Activated CD8-positive, alpha-beta memory T cell treated with anti-CD3 and anti-CD28 coated beads for 4 hours (primary cell): ENCODE measurements at places on chromosomes 4 and X.

DNA sequence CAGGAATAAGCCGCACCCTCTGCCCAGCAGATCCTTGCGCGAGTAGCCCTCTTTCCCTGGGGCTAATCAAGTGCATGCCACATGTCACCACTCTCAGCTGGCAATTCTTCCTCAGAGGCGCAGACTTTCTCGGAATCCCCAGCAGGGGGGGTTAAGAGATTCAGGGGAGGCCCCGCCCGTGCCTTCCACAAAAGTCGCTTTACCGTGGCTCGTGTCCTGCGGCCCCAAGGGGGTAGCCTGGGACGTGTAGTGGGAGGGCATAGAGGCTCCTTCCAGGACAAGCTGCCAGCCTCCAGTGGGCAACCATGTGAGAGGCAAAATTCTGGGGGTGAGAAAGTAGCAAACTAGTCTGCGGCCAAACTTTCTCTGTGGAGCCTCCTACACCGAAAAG is 652 bp downstream of the SRPX start:
- no peak for DNase-seq

GRCh38 chrX:72306851-72307645 is 1.3 kb upstream of the CITED1 start:
- DNase-seq = no peak

DNA sequence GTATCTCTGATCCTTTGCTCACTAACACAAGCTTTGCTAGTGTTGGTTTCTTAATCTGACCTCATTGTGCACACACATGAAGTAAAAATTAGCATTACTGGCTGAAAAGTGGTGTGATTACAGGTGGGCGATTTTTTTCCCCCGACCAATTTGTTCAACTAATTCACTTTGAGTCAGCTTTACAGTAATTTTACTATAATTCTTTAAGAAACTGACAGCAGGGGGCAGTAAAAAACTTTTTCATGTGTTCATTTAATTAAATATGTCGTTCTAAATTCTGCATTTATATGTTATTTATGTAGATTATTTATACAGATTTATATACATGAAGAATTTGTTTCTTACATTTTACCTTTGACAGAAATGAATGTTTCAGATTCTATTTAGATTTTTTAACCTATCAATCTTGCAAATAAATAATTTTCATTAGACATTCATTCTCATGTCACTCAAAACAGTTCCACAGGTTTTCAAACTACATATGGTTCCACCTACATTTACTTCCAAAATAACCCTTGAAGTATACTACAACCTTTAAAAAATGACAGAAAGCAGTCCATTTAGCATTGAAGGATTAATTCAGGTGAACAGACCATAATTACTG is 17.5 kb downstream of the PALLD start:
- DNase-seq = no peak

DNA sequence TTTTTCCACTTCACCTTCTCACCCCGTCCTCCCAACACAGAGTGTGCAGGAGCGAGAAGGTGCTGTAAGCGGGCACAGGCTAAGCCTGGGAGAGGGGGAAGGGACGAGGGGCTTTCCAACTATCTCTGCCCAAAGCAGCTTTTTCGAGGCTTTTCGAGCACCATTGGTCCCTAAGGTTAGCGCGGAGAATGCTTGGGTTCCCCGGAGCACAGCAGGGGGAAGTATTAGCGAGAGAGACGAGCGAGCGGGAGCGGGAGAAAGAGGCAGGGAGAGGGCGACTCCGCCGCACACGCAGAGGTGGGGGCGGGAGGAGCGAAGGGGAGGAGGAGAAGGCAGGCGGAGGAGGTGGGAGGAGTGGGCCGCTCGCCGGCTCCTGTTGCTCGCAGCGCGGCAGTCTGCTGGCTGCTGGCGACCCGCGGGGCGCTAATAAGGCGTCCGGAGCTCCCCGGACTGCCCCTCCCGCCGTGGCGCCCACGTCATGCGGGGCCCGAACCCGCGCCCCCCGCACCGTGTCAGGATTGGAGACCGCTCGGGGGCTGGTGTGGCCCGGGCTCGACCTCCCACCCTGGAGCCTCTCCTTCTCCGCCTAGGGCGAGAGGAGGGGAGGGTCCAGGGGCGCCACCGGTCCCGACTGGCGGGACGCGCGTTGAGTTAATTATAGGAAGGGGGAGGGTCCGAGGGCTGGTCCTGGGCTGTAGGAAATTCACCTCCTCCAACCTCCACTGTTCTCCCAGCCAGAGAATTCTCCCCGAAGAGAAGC is at the start of gene ADAMTS3:
Gene ADAMTS3, minus strand, starts transcription at position 263 of the 760 bp plus-strand sequence. CDS start 459 bp downstream, outside the sequence.
- no peak for DNase-seq

GRCh38 chrX:632366-633042 is 1.9 kb downstream of the SHOX start:
- no peak for DNase-seq

- DNase-seq = no peak
Observed at GRCh38 chr4:3488820-3489219, 25.7 kb downstream of the DOK7 start.

DNA sequence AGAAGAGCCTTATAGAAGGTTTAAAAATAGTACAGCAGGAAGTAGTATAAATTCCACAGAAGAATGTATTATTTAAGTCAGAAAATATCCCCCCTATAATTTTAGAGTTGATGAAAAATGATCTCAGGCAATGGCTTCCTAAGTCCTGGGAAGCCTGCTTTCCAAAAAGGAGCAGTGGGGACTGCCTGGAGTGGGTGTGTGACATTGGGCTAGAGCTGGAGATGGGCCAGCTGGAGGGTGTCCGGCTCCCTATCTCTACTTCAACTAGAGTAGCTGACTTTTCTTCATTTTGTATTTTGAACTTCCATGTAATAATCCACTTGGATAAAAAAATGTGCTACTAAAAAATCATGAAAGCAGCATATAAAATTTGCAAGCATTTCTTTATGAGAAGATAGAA is 253.9 kb downstream of the ANK2 start:
- no peak for DNase-seq

DNA sequence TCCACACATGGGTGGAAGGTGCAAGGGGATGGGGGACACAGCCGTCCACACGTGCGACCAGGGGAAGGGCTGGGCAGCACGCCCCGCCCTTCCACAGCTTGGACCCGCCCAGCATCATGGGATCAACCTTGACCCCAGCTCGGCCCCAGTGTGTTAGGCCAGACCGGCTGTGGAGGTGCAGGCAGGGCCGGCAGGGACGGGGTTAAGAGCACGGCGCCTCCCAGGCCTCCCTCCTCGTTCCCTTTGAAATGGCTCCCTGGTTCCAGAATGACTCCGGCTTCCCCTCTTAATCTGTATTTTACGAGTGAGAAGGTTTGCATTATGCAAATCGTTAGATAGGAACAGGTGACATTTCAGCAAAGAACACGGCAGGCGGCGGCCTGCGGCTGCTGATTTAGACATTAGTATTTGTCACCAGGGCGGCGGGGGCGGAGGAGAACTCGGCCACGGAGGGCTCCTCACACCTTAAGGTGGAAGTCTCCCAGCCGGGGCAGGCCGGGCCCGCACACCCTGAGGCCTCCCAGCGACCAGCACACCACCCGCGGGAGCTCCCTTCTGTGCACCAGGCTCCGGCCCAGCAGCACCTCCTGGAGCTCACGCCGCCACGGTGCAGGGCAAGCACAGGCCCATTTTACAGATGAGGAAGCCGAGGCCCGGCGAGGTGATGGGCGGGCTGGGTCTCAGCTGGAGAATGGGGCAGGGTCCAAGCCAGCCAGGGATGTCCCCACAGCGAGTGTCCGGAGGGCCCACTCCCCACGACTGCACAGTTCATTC is 116.1 kb downstream of the FAM53A start:
- no peak for DNase-seq

GRCh38 chr4:47075919-47076318 is 44.6 kb downstream of the GABRB1 start:
- DNase-seq = no peak

DNA sequence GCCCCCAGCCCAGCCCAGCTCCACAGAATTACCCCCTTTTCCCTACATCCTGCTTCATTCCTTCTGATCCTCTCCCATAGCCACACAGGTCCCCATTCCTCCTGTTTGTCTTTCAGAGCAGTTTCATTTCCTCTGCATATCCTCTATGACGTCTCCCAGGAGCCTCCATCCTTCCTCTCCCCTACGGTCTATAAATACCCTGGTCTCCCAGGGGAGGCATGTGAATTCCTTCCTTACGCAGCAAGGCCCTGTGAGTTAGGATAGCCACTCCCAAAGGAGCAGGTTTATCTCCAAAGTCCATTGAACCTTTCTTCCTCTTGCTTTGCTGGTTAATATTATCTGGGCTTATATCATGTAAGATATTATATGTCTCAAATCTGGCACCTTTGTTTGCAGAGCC is 8.4 kb upstream of the APLN start:
- no peak for DNase-seq

GRCh38 chr4:112002248-112002661 is 143.0 kb upstream of the FAM241A start:
- DNase-seq = no peak

- no peak for DNase-seq
Observed at GRCh38 chrX:39734174-39734776, 363.5 kb downstream of the BCOR start.

DNA sequence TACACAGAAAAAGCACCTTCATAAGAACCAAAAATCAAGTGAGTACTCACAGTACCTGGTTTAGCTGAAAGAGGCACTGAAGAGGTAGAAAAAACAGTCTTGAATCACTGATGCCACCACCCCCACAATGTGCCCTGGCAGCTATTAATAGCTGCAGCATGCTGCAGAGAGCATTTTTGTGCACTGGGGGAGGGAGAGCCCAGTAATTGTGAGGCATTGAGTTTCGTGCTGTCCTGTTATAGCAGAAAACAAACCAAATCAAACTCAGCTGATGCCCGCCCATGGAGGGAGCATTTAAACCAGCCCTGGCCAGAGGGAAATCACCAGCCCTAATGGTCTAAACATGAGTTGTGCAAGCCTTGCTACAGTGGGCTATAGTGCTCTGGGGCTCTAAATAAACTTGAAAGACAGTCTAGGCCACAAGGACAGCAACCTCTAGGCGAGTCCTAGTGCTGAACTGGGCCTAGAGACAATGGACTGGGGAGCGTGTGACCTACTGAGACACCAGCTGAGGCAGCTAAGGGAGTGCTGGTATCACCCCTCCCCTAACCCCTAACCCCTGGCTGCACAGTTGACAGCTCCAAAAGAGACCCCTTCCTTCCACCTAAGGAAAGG is 106.3 kb upstream of the TMLHE start:
- no peak for DNase-seq

- DNase-seq = no peak
Observed at GRCh38 chr4:188396037-188396436, 256.8 kb downstream of the TRIML1 start.

DNA sequence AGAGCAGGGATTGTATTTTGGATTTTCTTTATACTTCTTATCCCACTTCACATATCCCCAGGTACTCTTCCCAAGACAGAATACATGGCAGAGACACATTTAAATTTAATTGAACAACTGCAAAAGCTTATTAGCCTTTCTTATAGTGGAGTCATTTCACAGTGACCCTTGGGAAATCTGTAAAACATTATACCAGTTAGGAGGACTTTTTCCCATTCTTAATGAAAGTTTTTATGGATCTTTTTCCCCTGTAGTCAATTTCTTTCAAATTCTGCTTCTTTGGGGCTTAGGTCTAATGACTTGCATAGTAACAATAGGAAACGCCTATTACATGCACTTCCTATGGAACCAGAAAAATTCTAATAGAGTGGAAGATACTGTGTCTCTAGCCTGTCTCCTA is 14.6 kb upstream of the MCUB start:
- no peak for DNase-seq

DNA sequence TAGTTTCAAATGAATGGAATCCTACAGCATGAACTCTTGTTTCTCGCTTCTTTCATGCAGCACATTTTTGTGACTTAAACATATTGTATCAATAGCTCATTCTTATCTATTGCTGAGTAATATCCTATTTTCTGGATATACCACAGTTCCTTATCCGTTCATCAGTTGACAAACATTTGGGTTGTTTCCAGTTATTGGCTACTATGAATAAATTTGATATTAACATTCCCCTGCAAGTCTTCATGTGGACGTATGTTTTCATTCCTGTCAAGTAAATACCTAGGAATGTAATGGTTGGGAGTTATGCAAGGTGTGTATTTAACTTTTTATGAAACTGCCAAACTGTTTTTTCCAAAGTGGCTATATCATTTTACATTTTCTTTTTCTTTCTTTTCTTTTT is 114.0 kb upstream of the SH3RF1 start:
- DNase-seq = no peak

DNA sequence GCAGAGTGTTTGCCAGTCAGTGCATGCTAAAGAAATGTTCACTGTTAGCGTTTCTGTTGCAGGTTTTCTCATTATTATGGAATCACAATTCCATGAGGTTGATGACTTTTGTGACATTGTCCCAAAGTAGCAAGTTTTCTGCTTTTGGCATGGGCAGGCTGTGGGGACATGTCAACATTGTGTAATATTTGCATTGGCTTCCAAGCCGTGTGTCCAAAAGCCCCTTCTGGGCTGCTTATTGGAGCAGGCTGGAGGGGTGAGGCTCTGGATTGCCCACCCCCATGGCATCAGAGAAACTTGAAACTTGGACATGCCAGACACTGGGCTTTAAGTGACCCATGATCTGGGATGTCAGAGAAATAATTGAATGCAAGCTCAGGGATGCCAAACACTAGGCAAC is 90.7 kb downstream of the RTL9 start:
- DNase-seq = no peak
